Right atrium auricular region (tissue), 2 donors: ENCODE measurements at places on chromosomes 16 and 17.

- peak; percentile 92 for DNase-seq
Observed at GRCh38 chr17:20063665-20064648, 54.8 kb downstream of the SPECC1 start.

DNA sequence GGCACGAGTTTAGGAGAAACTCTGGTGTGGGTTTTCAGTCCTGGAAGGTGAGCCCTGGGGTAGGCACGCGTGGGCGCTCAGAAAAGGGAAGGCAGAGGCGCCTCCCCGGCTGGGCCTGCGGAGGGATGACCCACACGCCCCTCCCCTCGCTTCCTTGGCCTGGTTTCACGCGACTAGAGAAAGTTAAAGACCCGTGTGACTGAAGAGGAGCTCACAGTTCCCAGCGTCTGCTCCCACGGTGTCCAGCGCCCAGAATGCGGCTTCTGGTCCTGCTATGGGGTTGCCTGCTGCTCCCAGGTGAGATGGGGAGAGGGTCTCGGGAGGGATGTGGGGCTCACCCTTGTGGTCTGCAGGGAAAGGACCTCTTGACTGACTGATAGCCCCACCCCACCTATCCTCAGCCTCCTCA, at the start of gene CD300LG:
Gene CD300LG, plus strand, starts transcription at position 214 of the 409 bp plus-strand sequence. Its CDS starts 41 bp downstream, at position 255.
- no peak for DNase-seq

- no peak for DNase-seq
Observed at GRCh38 chr16:49405123-49405522, 31.5 kb downstream of the C16orf78 start.

GRCh38 chr16:83923581-83924365, 24.9 kb downstream of the MLYCD start:
- DNase-seq: no peak

- no peak for DNase-seq
Observed at GRCh38 chr17:50556803-50557202, 3.7 kb upstream of the CACNA1G start.
